ENCODE measurements at places on chromosomes 5 and 9.
A peak's percentile ranks its signal among the peaks of the same experiment; 100 is the strongest.

DNA sequence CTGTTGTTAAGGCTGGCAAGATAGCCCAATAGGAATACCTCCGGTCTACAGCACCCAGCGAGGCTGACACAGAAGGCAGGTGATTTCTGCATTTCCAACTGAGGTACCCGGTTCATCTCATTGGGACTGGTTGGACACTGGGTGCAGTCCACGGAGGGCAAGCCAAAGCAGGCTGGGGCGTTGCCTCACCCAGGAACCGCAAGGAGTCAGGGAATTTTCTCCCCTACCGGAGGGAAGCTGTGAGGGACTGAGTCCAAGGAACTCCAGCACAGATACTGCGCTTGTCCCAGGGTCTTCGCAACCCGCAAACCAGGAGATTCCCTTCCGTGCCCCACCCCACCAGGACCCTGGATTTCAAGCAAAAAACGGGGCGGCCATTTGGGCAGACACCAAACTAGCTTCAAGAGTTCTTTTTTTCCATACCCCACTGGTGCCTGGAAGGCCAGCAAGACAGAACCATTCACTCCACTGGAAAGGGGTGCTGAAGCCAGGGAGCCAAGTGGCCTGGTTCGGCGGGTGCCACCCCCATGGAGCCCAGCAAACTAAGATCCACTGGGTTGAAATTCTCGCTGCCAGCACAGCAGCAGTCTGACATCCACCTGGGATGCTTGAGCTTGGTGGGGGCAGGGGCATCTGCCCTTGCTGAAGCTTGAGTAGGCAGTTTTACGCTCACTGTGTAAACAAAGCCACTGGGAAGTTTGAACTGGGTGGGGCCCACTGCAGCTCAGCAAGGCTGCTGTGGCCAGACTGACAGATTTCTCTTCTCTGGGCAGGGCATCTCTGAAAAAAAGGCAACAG is 647.2 kb downstream of the BNC2 start:
- no peak for DNase-seq

DNA sequence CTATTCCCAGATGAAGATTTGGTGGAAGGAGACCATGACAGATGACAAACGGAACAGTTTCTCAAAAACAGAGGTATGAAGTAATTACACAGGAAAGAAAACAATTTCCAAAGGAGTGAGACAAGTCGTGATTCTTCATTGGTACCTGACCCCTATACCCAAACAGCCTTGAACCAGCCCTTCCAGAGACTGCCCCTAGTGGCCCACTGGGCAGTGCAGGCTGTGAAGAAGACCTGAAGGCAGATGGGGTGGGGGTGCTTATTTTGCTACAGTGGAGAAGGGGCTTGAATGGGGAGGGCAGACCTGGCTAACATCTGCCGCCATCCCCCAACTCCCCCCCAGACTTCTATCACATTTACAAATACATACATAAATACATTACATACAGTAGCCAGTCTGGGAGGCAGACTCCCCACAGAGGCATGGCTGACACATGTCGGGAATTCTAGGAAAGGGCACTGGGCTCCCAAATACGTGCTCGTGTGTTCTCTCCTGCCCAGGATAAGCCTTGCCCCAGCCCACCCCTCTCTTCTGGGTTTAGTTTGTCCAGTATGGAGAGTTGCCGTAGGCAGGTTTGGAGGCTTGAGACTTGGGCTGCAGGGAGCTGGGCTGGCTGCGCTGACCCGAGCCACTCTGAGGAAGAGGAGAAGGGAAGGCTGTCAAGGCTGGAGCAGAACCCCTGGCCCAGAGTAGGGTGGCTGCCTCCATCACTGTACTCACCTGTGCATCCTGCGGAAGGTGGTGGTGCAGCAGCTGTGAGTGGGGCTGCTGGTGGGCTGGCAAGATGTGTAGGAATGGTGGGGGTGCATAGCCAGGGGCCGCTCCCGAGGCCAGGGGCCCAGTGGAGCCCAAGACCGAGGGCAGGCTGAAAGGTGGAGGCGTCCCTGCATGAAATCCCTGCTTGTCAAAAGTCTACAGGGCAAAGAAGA is 105.3 kb downstream of the UBE2R2 start:
- no peak for DNase-seq

DNA sequence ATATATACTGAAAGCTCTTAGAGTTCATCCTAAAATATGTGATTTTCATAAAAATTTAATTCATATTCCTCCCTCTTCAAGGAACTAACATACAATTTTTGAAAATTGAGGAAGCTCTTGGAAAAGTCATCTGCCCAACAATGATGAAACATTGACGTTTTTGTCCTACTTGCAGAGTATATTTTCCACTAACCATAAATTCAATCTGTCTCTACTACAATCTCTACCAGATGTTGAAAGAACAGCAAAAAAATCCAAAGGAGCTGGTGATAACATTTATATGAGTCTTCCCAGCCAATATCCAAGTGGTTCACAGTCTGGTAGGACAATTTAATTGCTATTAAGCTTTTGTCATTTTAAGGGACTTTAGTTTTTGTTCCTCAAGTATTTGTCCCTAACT is 81.1 kb upstream of the NR3C1 start:
- DNase-seq = no peak

- DNase-seq = no peak
Measured at GRCh38 chr5:176780176-176781053, 29.9 kb upstream of the UNC5A start.

GRCh38 chr5:73464016-73464745 is 15.6 kb upstream of the FOXD1 start:
- no peak for DNase-seq

DNA sequence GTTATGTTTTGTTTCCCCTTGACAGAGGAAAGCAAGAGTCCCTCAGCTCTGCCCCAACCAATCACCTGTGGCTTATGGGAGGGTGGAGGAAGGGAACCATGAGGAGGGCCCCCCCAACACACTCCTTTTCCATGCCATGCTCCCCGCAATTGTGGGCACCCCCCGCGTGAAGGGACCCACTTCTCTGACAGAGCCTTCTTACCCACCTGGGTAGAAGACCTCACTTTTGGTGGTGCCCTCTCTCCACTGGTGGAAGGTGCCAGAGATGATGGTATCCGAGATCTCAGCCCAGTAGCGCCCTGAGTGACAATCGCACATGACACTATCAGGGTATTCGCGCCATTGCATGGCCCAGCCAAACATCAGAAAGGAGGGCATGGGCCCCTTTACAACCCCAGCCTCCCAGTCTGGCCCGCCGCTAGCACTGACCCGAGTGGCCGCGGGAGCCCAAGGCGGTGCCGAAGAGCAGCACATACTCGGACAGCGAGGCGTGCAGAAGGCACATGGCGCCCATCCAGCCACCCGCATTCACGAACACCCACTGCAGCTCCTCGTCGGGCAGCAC is 714 bp downstream of the SIGMAR1 start:
- DNase-seq = no peak

DNA sequence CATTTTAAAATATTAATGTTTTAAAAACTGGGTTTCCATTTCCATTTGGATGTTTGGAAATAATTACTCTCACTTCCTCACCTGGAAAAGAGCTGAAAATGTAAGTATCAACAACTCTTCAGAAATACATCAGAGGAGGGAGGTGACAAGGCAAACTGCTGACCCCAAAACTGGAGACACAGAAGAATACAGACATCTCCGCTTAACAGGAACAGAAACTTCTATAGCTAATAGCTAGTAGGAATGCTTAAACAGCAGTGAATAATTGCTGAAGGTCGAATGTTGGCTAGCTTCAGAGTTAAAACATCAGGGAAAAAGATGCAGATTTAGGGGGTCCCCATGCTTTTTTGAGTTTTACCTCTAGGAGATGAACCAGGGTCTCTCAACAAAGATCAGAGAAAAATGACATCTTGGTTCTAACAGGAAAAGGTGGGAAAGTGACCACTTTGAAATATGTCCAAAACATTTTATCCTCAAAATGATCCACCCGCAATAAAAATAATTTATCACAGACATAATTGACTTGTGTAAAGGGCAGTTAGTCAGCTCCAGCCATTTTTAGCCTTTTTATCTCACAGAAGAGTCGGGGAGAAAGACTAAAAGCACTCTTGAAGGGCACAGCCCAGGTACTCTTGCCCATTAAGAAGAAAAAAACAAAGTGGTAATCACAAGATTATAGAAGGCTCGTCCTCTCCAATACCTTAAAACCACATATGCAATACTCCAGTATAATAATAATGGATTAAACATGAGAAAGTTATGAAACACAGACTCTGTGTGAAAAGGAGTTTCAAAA is 1474.9 kb downstream of the EFNA5 start:
- no peak for DNase-seq

- DNase-seq = no peak
Measured at GRCh38 chr5:89956838-89957237, 452.7 kb downstream of the CETN3 start.

- no peak for DNase-seq
Measured at GRCh38 chr5:19208397-19208796, 779.6 kb downstream of the CDH18 start.

DNA sequence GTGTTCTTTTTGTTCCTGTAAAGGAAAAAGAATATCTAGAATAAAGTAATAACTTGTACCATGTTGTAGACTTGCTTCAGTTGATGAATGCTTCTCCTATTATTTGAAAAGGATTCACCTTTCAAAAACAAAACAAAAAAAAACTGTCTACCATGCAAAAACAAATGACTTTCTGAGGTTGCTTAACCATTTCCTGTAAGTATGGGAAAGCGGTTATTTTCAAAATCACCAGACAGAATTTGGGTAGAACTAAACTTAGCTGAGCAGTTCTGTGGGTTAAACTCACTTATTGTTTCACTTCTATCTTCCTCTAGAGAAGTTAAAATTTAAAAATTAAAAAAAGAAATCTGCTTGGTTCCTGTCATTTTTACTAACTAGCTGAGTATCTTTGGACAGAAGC is 25.2 kb downstream of the LNPEP start:
- peak; percentile 68 for DNase-seq

DNA sequence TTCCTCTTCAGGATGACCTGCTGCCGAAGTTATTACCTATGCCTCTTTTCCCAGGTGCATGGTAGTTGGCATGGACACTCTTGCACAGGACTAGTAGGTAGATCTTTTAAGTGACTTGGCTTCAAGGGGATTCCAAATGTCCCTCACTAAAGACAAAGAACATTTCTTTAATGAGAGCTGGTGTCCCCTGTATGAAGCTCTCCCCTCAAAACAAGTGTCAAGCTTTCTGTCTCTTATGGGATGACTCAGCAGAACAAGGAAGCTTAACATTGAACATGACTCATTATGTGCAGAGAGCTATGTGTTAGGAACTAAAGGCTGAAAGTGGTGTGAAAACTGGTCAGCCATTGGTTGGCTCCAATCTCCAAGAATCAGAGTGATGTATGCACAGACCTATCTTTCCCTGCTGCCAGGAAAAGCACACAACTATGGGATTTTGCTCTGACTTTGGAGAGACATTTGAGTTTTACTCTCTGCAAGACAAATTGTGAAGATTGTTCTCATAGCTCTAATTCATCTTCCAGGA is 120.5 kb downstream of the PRDM6 start:
- DNase-seq = no peak

DNA sequence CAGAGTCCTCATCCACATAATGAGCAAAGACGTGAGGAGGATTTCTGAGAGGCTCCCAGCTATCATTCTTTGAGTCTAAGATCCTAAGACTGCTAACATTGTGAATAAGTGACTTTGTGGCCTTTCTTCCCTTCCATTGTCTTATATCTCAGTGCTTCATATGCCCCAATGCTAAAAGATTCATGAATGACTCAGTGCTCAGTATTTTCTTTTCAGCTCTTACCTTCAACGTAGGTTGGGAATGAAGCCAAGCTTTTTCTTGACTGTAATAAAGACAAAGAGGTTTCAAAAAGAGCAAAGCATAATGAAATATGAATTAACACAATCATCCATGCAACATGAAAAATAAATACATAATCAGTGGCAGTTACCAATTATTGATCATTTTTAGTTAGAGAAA is 146.4 kb downstream of the ENTREP1 start:
- no peak for DNase-seq

GRCh38 chr5:177467436-177467835 is 6.0 kb downstream of the DBN1 start:
- no peak for DNase-seq

GRCh38 chr9:26891726-26892125 is 876 bp downstream of the CAAP1 start:
- DNase-seq = no peak

GRCh38 chr5:172064766-172065165 is 58.3 kb upstream of the FBXW11 start:
- DNase-seq = no peak

DNA sequence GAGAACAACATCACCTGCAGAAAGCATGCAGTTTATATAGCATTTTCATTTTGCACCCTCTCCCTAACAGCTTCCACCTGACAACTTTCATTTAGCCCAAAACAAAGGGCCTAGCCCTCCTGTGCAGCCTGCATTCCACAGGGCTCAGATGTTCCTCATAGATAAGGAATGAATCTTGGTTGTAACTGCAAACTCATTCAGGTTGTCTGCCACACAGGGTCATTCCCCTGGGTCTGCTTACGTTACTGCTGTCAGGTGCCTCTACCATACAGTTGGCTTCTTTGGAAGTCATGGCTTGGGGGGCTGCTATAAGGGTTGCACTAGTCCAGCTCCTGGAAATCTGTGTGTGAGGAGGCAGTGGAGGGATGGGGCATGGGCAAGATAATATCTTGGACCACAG is 2.7 kb upstream of the DCP2 start:
- no peak for DNase-seq

DNA sequence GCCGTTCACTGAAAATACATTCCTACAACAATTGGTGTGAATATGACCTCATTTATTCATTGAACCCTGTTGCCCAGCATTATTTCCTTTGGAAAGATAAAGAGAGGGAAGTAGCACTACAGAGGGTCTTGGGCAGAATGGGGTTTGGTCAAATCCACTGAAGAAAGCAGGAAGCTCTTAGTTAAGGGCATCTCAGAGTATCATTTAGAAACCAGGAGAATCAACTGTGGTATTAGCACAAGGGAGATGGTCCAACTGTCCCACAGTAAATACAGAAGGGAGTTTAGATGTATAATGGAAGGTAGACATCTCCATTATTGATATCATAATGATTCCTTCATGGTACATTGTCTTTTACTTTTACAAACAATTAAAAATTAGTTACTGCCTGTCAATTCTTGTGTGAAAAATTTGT is 47.1 kb downstream of the LIX1 start:
- no peak for DNase-seq

DNA sequence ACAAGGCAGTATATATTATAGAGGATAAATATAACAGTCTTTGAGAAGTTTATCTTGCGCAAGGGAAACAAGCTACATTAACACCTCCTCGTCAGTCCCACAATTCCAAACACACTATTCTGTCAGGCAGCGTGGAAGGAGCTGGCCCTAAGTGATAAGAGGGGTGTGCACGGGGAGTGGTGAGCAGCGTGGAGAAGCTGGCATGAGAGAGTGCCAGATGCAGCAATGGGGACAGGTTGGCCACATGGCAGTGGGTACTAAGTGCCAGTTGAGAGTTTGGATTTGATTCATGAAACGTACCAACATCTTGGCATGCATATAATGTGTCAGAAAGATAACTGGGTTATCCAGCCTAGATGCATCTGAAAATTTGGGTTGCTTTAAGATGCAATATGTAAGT is 460.2 kb downstream of the ICE1 start:
- DNase-seq = no peak

DNA sequence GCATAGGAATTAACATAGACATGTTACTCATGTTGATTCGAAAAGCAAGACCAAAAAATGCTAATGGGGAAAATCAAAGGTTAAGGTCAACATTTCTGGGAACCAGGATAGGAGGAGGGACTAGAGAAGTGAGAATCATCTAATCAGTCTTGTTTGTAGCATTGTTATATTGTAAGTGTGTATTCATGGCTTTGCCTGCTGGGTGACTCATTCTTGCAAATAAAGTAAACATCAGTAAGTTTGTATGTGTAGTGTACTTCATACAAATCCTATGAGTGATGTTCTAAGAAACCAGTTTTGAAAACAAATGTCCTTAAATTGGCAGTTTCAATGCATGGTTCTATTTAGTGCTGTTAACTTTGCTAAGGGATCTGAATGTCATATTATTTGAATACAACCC is 79.0 kb upstream of the TMEM252 start:
- no peak for DNase-seq

Data from CD4-positive, alpha-beta T cell treated with Interleukin-15 for 4 hours (primary cell).